ENCODE measurements at places on chromosomes 7 and 10. TPM values are rescaled to one million over a fixed set of nuclear protein-coding genes. Genes with fewer than 3 reads are reported as not detected.
A peak's percentile ranks its signal among the peaks of the same experiment; 100 is the strongest.

- no peak for DNase-seq
- H3K4me1 ChIP-seq = no peaks in the 10 kb centered on the region
- H3K36me3 ChIP-seq = peaks cover 1% of the 10 kb centered on the region
- H3K27me3 ChIP-seq = no peaks in the 10 kb centered on the region
Observed at GRCh38 chr7:149081914-149082313, 8.6 kb downstream of the ZNF786 start.

DNA sequence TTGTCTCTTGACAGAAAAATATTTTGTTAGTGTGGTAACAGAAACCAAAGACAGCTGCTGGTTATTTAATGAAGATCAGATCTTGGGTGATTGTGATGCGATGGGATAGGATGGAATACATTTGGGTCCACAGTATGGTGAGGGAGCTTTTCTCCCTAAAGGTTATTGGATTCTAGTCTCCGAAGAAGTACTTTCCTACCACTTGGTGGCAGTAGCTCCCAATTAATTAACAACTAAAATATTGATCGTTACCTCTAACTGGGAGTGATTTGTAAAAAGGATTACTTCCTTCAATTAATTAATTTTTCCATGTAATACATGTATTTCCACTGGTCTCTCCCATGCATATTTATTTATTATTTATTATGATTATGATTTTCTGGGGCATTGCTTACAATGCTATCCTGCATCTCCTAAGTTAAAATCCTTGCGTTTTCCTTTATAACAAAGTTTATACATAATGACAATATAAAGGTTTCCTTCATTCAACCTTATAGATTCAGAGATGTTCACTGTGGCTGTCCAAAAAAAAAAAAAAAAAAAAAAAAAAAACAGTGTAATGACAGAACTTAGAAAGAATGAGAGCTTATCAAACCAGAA, 25.6 kb downstream of the TMEM196 start:
- H3K27ac ChIP-seq = no peak overlapping the region
- peak; percentile 43 for DNase-seq
- no peaks in the 10 kb centered on the region for H3K27me3 ChIP-seq
- H3K36me3 ChIP-seq = no peaks in the 10 kb centered on the region
- no peak overlapping the region for H3K4me3 ChIP-seq
- H3K4me1 ChIP-seq = no peaks in the 10 kb centered on the region

Gene DIP2C
- 1.9 TPM for total RNA-seq

Gene SLC26A5
- total RNA-seq = not detected

DNA sequence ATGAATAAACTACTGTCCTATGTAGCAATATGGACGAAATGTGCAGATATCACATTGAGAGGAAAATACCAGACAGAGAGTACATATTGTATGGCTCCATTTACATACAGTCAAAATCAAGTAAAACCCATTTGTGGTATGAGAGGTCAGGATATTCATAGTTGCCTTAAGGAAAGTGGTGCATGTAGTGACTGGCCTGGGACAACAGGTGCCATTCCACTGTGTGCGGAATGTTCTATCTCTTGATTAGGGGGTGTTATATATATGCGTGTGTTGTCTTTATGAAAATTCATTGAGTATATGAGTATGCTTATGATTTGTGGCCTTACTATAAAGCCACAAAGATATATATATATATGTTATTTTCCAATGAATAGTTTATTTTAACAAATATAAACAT, 964.0 kb downstream of the SORCS3 start:
- no peaks in the 10 kb centered on the region for H3K36me3 ChIP-seq
- no peak overlapping the region for H3K27ac ChIP-seq
- DNase-seq = no peak
- no peak overlapping the region for H3K4me3 ChIP-seq
- no peaks in the 10 kb centered on the region for H3K27me3 ChIP-seq

DNA sequence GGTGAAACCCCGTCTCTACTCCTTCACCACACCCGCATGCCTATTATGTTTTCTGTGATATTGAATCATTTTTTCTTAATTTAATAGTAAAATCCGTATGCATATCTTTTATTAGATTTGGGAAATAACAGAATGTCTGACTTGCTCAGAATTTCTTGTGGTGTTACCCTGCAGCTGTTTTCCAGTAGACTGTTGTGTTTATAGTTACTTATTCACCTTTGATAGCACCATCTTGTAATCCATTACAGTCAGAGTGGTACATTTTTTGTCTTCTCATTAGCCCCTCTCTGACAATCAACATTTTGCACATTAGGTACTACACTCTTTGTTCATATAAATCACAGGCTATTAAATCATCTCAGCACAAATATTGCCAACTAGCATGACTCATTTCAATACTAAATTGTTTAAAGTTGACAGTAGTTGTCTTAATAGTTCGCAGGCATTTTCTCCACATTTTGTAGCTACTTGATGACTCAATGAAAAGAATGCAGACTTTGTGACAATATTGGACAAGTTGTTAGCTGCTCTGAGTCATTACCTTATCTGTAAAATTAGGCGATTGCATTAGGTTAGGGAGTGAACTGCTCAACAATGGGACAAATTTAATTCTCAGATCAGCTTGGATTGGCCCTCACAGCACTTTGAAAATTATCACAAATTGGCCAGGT, 17.8 kb upstream of the SLC16A12 start:
- H3K36me3 ChIP-seq = no peaks in the 10 kb centered on the region
- H3K4me3 ChIP-seq = no peak overlapping the region
- DNase-seq = no peak
- H3K27me3 ChIP-seq = no peaks in the 10 kb centered on the region
- no peaks in the 10 kb centered on the region for H3K4me1 ChIP-seq
